ENCODE measurements at places on chromosomes 4 and X.

DNA sequence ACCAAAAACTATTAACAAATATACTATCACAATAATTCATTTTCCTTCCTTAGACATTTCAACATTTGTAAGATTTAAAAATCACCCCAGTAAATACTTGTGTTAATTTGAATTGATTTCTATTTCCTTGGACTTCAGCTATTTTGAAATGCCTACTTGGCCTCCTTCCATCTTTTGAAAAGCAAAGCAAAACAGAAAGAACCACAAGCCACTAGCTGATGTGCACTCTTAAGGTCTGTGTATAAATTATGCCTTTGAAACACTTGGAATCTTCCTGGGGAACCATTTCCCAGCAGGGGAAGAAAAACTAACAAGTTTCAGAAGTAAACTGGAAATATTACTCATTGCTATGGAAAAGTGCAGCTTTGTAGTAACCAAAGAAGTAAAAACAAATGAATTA, 139.8 kb downstream of the CLCN4 start:
- no peak for DNase-seq

GRCh38 chr4:168273838-168274237, 44.7 kb downstream of the DDX60 start:
- no peak for DNase-seq

GRCh38 chr4:184645904-184646610, 3.2 kb downstream of the CASP3 start:
- DNase-seq: no peak

GRCh38 chrX:81202456-81202819, 536 bp downstream of the SH3BGRL start:
- no peak for DNase-seq

DNA sequence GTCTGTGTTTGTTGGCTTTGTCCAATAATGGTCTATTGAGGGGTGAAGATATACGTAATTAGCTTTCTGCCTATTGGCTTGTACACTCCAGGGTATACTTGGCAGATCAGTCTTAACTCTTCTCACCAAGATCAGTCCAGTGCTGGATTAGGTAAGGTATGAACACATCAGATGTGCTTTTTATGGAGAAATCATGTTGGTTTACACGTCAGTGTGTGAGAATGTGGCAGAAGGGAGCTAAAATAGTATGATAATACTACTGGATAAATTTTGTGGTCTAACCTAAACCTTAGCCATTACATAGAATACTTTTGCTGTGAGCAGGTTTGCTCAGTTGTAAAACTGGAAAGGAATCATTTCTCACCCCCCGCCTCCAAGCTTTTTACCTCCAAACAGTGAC, 4.2 kb downstream of the PDHA1 start:
- DNase-seq: no peak

- DNase-seq: peak; percentile 15
Measured at GRCh38 chr4:1792832-1793495, at the start of gene FGFR3. TSS of gene FGFR3 (plus strand) at chr4:1793293. CDS start at chr4:1793935, 642 bp downstream.

GRCh38 chrX:48761674-48762471, at the start of gene GLOD5:
TSS of gene GLOD5 (plus strand) at chrX:48761747. CDS start at chrX:48761791, 44 bp downstream.
- no peak for DNase-seq

- DNase-seq: no peak
Measured at GRCh38 chr4:169115144-169115896, 105.3 kb upstream of the CBR4 start.

GRCh38 chr4:6753891-6754290, 28.6 kb upstream of the KIAA0232 start:
- no peak for DNase-seq

DNA sequence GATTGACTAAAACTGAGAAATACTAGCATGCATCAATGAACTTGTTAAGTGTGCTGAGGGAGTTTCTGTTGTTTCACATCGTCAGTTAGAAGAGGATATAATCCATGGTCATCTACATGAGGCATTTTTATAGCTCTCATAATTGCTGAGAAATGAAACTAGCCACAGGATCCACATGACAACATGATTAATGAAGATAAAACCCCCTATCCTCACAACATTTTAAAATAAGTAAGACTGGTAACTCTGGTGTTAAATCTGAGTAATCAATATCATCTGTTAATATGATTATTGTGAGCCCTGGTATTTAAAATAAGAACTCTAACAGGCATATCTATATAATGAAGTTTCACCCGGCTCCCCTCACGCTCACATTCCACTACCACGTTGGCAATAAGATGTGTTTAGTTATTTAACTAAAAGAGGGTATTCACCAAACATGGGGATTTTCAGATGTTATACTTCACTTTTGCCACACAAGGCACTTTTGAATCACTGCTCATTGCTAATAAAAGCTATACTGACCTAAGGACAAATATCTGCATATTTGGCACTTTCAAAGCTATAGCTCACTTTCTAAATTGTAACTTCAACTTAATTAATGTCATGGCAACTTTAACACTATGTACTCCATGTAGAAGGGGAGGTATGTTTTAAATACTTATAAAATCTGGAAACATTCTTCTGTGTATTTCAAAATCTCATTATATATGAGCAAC, 6.7 kb downstream of the UNC5C start:
- DNase-seq: no peak

GRCh38 chr4:139441029-139441428, 12.9 kb upstream of the RAB33B start:
- no peak for DNase-seq

- DNase-seq: no peak
Measured at GRCh38 chr4:17854036-17854435, 43.3 kb downstream of the NCAPG start.

DNA sequence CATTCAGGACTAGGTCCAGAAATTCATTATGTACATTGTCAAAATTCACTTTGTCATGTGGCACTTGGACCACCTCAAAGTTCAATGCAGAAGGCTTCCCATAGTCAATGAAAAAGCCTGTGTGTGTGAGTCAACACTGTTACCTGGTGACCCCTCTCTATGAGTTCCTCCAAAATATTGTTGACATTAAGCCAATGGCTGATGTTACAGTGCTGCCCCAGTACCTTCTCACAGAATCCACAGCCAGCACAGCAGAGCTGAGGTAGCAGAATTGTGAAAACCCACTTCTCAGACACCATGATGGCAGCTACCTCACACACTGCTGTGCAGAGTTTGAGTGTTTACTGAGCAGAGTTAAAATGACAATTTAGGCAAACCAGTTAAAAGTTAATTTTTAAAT, 22.4 kb upstream of the UGT2B4 start:
- DNase-seq: no peak

DNA sequence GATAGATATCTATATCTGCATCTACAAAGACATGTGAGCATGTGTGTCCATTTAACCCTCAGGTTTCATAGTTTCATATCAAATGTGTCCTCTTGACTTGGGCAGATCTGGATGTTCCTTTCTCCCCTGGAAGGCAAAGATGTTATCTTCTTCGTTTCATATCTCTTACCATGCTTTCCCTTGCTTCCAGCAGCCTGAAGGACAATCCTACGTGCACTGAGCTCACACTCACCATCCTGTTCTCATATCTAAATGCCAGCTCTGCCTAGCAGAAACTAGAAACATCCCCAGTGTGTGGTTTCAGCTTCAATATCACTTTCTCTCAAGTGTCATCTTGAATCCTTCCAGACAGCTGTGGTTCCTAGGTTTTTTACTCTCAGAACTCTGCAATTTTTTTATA, 66.2 kb downstream of the ZAR1 start:
- DNase-seq: no peak

- DNase-seq: no peak
Measured at GRCh38 chr4:40003986-40004385, 26.3 kb upstream of the PDS5A start.

DNA sequence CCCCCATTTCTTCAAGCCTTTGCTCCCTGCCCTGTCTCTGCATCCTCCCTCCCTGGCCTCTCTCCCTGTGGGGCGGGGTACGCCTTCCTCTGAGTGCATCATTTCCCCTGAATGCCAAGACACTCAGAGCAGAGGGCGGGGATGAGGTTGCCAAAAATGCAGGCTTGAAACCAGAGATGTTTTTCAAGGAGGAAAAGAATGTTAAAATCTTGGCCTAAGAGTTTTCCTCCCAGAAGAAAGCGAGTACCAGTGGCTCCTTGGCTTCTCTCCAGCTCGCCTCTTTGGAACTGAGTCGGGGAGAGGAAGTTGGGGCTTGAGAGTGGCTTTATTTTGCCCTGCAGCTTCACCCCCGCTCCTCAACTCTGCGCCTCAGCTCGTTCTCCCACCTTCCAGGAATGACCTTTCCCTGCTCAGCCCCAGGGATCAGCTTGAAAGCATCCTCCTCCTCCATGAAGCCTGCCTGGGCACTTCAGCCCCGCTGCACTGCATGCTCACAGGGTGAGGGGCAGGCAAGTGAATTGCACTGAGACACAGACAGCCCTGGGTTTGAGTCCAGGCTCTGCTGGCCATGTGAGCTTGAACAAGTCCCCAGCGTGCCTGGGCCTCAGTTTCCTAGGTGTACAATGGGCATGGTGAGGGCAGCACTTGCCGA, 57.5 kb upstream of the SORCS2 start:
- DNase-seq: no peak

GRCh38 chr4:98662626-98663225, 4.3 kb upstream of the TSPAN5 start:
- DNase-seq: peak; percentile 31

DNA sequence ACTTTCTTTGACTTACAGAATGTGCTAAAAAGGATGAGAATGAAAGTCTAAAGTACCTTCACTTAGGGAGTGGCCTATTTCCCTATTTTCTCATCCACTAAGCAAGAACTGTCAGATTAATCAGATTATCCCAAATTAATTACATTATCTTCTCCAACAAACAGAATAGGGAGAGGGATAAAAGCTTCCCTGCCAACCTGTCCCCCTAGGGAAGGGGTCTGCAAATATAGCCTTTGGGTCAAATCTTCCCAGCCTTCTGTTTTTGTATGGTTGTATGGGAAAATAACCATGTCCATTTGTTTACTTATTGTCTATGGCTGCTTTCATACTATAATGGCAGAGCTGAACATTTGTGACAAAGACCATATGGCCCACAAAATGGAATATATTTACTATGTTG, 57.1 kb upstream of the USP38 start:
- DNase-seq: no peak

DNA sequence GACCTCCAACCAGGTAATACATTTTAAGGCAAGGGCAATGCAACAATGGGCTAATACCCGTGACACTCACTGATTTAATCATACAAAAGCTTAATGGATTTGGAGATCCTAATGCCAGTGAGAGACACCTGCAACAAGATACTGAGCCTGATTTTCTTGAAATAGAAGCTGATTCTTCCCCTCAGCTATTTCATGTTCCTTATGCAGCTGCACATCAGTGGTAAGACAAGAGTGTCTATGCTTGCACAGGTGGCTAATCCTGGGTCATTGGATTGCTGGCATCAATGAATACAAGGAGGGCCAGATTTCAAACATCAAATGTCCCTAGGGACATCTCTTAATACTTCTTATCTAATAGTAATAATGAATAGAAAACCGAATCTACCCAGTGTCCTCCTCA, 139.7 kb downstream of the PPARGC1A start:
- no peak for DNase-seq

- no peak for DNase-seq
Measured at GRCh38 chr4:122534776-122535175, 78.3 kb upstream of the IL2 start.

- no peak for DNase-seq
Measured at GRCh38 chr4:124867536-124867935, 155.0 kb upstream of the ANKRD50 start.

DNA sequence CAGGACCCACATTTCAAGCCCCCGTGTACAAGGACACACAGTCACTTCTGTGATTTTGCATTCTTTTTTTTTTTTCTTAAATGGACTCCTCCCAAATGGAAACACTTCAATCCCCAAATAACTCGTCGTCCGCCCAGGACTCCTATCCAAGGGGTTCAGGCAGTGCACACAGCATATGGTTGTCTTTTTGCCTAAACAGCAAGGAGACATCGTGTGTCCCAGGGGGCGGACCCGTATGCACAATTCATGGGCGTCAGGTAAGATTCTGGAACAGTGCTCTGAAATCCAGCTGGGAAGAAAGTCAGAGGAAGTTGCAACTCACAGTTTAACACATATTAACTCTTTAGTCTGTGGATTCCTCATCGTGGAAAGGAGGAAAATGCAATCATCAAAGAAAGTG, 231.3 kb downstream of the SHOX start:
- no peak for DNase-seq

- no peak for DNase-seq
Measured at GRCh38 chrX:140762061-140762460, 52.5 kb downstream of the LINC00632 start.

DNA sequence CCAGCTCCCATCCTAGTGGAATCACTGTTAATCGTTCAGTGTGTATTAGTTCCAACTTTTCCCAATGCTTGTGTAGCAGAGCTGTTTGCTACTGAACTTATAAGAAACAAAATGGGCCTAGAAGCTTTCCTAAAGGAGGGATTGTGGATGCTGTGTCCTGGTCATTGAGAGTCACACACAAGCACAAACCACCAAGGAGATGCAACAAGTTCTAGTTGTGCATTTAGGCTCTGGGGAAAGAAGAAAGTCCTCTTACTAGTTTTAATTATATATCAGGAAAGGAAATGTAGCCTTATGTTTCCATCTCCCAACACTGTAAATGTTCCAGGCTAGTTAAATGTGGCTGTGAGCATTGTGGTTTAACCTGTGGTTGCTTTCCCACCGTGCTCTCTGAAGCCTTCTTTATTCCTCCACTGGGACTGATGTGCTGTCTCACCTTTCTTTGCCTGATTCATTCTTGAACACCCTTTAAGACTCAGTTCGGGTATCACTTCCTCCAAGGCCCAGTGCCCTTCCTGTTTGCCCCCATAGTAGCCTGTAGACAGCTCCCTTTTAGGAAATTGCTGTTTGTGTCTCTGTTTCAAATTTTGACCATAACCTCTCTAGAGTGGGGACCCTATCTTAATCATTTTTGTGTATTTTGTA, 34.3 kb downstream of the ATP10D start:
- no peak for DNase-seq

DNA sequence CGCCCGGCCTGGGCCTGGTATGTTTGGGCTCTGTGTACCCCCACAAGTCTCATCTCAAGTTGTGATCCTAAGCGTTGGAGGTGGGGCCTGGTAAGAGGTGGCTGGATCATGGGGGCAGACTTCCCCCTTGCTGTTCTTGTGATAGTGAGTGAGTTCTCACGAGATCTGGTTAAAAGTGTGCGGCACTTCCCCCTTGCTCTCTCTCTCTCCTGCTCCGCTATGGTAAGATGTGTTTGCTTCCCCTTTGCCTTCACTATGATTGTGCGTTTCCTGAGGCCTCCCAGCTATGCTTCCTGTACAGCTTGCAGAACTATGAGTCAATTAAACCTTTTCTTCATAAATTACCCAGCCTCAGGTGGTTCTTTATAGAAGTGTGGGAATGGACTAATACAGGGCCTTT, 53.0 kb downstream of the CHST7 start:
- DNase-seq: no peak

DNA sequence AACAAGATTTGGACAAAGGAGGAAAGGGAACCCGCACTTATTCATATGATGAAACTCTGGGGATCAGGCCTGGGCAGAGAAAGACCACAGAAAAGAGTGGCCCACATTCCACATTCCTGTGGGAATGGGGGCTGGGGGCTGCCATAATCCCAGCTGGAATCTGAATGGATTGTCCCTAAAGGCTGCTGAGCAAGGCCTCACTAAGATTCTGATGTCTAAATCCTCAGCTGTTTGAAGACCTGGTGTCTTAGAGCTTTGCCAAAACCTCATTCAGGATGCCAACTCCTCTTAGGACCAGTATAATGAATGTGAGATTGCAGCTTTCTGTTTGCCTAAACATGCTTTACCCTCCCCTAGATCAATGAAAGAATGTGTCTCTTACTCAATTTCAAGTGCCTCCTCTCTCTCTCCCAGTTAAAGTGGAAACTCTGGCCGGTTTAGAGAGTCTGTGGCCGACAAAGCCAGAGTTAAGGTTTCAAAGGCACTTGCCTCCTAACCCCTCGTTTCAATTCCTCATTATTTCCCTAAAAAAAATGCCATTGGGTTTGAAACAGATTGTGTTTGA, 33.3 kb upstream of the GPC4 start:
- DNase-seq: no peak

All from stimulated activated CD4-positive, alpha-beta T cell treated with anti-CD3 and anti-CD28 coated beads, Interleukin-1b, Interleukin-23, amount 100 ng/mL, for 4 hours (primary cell).